MG63 (cell line): ENCODE measurements at places on chromosomes 3 and 15. TPM values are rescaled to one million over a fixed set of nuclear protein-coding genes. Genes with fewer than 3 reads are reported as not detected.

The GATA2 gene
- total RNA-seq, result 0.27 and 2.6 TPM in 2 replicates

The UACA gene
- total RNA-seq, result 37.6 and 51.6 TPM in 2 replicates

The SEMA3G gene
- total RNA-seq, result not detected in 2 replicates

The LRRC2 gene
- total RNA-seq, result 0.10 and 0.36 TPM in 2 replicates

The KCNMB3 gene
- 0.30 and 0.54 TPM in 2 replicates for total RNA-seq

The ZSCAN2 gene
- total RNA-seq, result 6.9 and 11.0 TPM in 2 replicates

The CCDC54 gene
- not detected in 2 replicates for total RNA-seq

The ZNF592 gene
- total RNA-seq, result 2.6 and 4.6 TPM in 2 replicates

The CCR8 gene
- total RNA-seq, result not detected in 2 replicates

GRCh38 chr3:134148534-134148933, 102.1 kb downstream of the RYK start:
- DNase-seq, result no peak

- DNase-seq, result no peak
Observed at GRCh38 chr15:73244333-73244732, 124.4 kb downstream of the HCN4 start.

DNA sequence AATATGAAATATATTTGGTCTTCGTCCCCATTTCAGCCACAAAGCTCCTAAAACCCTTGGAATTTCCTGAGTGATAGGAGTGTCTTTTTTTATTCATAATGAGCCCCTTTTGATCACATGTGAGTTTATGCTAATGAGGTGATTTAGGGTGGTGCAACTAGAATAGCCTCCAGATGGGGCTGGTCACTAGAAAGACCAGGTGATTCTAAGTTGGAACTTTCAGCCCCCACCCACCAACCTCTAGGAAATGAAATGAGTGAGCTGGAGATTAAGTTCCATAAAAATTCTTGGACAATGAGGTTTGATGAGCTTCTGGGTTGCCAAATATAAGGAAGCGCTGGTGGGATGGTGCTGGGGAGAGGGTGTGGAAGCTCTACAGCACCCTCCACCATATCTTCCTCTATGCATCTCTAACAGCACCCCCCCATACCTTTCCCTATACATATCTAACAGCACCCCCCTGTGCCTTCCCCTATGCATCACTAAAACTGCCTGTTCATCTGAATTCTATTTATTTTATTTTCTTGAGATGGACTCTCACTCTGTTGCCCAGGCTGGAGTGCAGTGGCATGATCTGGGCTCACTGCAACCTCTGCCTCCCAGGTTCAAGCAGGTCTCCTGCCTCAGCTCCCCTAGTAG, 2.1 kb upstream of the SMCO1 start:
- no peak for DNase-seq

DNA sequence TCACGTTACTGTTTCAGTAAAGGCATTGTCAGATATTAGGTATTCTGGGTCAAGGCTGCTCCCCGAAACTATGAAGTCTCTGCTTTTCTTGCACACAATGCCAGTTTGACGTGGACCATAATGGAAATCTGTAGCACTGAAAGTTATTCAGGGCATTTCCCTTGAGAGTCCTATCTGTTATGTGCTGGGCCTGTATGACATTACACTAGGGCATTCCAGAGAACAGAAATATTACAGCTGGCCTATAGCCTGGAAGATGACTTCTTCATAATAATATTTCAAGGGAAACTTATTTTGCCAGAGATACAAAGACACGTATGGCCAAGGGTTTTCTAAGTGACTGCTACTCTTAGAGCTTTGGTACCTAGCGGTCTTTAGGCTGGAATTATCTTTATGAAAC, 613.6 kb upstream of the CBLB start:
- DNase-seq, result no peak

DNA sequence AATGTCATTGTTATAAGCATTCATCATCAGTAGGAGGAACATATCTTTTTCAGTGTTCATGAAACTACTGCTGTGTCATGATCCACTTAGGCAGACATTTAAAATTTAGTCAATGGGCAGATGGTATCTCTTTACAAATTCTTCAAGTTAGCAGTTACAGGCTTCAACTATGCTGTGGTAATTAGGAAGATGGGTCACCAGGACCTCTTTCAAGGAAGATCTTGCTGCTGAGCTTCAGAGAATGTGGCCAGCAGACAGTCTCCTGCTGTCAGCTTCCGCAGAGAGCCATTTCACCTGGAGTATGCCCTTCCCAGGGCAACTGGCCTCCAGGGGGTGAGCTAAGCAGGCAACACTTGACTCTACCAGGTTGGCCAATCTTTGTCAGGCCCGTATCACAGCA, 19.4 kb downstream of the IFT57 start:
- no peak for DNase-seq

- no peak for DNase-seq
Observed at GRCh38 chr15:49656734-49657133, 35.9 kb downstream of the DTWD1 start.

GRCh38 chr3:115038817-115039216, 108.3 kb downstream of the ZBTB20 start:
- no peak for DNase-seq

- no peak for DNase-seq
Observed at GRCh38 chr3:80434366-80434765, 666.6 kb upstream of the ROBO1 start.

DNA sequence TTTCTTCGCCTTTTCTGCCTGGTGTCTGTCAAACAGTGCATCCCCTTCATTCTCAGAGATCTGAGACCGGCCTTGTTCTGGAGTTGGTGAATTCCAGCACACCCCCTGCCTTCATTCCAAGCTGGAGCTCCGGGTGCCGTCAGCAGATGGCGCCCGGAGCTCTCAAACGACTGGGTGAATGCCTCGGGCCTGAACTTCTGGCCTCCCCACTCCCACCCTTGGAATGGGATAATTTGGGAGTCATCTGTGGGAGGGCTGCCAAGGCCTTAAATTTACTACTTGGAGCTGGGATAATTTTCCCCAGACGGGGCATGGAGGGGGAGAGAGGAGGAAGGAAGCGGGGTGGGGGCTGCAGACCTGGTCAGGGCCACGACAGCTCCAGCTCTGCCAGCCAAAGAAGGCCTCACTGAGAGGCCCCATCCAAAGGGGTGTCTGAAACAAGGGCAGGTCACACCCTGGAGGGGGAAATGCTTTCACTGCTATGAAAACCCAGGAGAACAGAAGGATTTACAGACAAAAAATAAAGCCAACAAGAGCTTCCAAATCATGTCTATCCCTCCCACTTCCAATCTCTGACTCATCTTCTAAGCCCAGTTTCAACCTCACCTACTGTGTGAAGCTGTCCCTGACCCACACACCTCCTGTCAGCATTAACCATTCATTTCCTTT, 187.9 kb downstream of the OPA1 start:
- DNase-seq, result peak; percentile 91

GRCh38 chr15:67098768-67099282, 33.4 kb downstream of the SMAD3 start:
- no peak for DNase-seq

GRCh38 chr15:49855917-49856637, 235.2 kb downstream of the DTWD1 start:
- DNase-seq, result peak; percentile 42

DNA sequence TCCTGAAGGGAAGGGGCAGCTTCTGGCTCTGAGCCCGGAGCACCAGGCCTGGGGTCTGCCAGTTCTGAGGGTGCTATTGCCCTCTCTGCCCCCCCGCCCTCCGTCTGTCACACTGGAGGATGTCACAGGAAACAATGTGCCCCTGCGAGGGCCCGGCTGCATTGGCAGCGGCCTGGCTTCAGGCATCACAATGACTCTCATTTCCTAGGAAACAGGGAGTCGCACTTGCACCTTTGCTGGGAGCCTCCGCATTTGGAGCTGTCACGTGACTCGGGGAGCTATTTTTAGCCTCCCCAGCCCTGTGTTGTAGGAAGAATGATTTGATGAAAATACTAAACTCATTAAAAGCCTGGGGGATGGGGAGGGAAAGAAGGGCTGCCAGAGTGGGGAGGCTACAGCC, 518.9 kb downstream of the SHQ1 start:
- DNase-seq, result no peak

DNA sequence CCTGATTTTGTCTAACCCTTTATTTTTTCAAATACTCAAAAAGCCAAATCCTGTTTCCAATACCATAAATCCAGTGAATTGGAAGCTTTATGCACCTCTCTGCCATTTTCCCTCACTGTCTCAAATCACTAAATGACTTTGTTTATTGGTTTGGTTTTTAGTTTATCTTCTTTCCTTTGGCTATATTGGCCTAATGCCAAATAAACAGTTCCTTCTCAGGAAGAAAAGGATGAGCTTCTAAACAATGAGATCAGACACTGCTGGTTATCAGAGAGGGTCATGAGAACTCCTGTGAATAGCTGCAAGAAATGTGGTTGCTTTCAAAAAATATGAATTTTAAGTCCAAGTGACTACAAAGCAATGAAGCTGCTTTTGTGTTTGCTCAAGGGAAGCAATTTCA, 359.9 kb downstream of the MECOM start:
- no peak for DNase-seq

DNA sequence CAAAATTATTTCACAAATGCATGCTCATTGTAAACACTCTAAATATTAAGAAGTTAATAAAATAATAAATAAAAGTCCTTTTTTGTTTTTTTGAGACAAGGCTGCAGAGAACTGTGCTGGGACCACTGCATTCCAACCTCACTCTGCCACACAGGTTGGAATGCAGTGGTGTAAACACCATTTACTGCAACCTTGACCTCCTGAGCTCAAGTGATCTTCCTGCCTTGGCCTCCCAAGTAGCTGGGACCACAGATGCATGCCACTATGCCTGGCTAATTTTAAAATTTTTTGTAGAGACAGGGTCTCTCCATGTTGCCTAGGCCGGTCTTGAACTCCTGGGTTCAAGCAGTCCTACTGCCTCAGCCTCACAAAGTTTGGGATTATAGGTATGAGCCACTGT, 578.4 kb downstream of the ZIC1 start:
- no peak for DNase-seq

GRCh38 chr3:139772539-139773500, 95.0 kb upstream of the NMNAT3 start:
- peak; percentile 79 for DNase-seq

- no peak for DNase-seq
Observed at GRCh38 chr15:44317423-44318058, 29.0 kb downstream of the GOLM2 start.

- DNase-seq, result peak; percentile 85
Observed at GRCh38 chr15:43776718-43777266, at the start of gene ELL3. TSS of gene ELL3 (minus strand) at chr15:43776966. CDS start at chr15:43776901, 65 bp downstream.

DNA sequence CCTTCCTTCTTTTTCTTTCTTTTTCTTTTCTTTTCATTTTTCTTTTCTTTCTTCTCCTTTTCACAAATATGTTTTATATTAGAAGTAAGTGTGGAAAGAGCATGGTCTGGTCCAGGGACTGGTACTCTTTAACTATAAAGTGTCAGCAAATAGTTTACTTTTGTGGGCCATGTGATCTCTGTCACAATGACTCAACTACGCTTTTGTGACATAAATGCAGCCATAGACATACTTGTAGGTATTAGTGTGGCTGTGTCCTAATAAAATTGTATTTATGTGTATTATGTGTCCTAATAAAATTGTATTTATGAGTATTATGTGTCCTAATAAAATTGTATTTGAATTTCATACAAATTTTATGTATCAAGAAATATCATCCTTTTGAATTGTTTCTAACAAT, 749.1 kb upstream of the ARPP21 start:
- DNase-seq, result no peak

DNA sequence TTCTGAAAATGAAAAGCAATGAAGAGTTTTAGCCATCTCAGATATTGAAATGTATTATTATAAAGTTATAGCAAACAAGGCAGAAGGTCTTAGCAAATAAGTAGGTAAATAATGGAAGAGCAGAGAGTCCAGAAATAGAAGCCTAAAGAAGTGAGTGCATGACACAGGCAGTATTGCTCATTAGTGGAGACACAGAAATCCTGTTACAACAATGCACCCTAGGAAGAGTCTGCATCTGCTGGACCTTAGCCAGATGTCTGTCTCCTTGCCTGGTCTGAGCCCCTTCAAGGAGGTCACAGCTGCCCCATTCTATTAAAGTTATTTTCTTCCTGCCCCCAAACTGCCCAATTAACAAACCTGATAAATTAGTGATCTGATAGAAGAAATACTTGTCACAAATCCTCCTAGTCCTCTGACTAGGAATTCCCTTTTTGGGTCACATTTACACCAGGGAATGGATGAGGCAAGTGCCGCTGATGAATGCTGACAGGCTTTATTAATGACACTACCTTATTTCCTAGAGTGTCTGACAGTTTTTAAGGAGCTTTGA, 51.9 kb downstream of the HOMER2 start:
- no peak for DNase-seq

DNA sequence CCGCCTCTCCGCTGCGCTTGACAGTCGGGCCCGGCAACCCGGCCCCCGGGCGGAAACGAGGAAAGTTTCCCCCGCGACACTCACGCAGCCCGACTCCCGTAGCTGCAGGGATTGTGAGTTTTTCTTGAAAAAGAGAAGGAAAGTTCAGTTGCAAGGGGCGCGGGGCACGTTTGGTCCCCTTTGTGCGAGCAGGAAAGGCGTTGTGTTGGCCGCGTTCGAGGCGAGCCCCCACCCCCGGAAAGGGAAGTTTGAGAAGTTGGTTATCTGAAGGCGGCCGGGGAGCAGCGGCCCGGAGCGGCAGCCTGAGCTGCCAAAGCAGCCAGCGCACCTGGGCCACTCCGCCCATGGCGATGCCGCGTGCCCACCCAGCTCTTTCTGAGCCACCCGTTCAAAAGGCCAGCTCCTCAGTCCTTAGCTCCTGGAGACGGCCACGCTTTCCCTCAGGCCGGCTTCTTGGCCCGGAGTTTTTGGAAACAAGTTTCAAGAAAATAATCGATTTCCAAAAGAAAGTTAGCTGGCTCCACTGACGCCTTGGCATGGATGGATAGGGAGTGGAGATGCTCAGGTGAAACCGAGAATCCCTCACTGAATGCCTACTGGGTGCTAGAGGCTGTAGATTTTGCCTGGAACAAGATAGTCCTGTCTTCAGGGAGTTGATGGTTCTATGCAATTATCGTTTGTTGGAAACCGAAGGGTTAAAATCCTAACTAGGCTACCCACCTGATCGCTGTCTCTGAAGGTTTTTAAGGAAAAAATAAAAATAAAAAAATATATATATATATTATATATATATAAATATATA, 832 bp downstream of the TGFBR2 start:
- peak; percentile 53 for DNase-seq

DNA sequence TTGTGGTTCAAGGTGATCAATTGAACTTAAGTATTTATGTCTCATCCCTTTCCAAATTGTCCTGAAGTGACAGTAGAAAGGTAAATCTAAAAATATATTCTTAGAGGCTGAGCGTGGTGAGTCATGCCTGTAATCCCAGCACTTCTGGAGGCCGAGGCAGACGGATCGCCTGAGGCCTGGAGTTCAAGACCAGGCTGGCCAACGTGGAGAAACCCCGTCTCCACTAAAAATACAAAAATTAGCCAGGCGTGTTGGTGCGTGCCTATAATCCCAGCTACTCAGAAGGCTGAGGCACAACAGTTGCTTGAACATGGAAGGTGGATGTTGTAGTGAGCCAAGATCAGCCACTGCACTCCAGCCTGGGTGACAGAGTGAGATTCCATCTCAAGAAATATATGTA, 226.6 kb downstream of the DPH6 start:
- no peak for DNase-seq

DNA sequence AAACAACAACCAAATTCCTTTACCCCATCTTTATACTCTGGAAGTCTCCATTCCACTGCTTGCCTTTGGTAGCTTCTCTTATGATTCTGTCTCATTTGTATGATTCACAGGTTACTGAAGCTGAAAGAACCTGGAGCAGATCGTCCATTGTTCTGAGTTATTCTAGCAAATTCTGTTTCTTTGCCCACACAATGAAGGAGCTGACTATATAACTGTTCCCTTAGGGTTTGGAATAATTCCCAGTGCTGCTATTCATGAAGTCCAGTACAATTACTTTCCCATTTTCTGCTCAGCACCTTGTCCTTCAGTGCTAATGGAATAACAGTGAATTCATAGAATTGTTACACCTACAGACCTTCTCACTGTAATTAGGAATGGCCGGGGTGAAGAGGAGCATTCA, 167.8 kb downstream of the CHST2 start:
- no peak for DNase-seq
